NCI-H1694 treated with DMSO at 0.1 percent for 48 hours (cell line): ENCODE measurements at places on chromosomes 5 and 9.

- DNase-seq: no peak
These were observed 25.2 kb downstream of the RALGPS1 start for GRCh38 chr9:126939821-126940221.

- peak; percentile 21 for DNase-seq
These were observed 175.1 kb downstream of the CCDC192 start for GRCh38 chr5:127878174-127878750.

DNA sequence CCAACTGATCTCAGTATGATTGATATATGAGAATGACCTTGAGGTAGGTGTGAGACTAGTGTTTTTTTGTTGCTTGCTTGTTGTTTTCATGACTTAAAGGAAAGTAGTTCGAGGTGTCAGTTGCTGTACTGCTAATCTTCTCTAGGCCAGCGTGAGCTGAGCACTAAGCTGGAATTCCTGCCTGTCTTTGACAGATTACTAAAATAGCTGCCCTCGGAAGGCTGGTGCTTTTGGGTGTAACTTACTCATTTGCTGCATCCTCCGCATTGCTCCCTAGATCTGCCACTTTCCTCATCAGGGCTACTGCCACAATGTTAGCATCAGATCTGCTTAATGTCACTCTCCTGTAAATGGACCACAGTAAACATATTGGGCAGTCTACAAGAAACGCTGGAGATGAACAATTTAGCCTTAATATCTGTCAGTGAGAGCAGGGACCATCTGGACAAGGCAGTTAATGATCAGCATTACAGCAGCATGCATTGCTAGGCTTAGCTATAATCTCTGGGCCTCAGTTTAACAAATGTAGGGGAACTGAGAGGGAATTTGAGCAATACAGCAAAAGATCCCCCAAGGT is 106.6 kb upstream of the CDH6 start:
- DNase-seq: no peak

GRCh38 chr9:136754626-136755301 is 3.3 kb downstream of the LCN8 start:
- DNase-seq: no peak

- DNase-seq: no peak
These were observed 46.5 kb downstream of the RXRA start for GRCh38 chr9:134372581-134373267.

DNA sequence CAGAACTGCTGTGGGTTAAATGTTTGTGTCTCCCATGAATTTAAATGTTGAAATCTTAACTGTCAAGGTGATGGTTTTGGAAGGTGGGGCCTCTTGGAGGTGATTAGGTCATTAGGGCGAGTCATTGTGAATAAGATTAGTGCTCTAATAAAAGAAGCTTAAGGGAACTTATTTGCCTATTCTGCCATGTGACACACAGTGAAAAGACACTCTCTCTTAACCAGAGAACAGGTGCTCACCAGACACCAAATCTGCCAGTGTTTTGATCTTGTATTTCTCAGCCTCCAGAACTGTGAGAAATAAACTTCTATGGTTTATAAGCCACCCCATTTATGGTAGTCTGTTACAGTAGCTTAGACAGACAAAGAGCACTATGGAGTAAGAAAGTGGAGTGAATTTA is 117.9 kb upstream of the SV2C start:
- DNase-seq: no peak

GRCh38 chr5:179698935-179699615 is at the start of gene CANX:
CANX (plus strand) TSS chr5:179698967; CDS start chr5:179705682, 6,715 bp downstream.
- DNase-seq: no peak

DNA sequence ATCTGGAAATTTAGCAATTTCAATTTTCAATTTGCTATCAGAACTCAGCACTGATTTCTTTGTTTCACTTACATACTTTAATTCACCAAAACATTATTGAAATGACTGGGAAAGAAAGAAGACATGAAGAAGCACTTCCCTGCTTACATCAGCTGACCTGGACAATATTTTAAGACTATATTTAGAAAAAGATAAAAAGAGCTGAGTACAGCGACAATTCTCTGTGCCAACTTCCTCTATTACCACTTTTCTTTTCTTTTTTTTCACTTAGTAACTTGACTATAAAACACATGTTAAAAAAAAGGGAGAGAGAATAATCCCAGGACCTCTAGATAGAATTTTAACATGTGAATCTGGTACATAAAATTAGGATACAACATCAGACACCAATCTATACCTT is 35.6 kb downstream of the MEF2C start:
- no peak for DNase-seq

GRCh38 chr5:58505971-58506640 is 14.9 kb downstream of the GAPT start:
- DNase-seq: no peak

GRCh38 chr5:168895295-168896071 is 316.3 kb upstream of the PANK3 start:
- DNase-seq: no peak

GRCh38 chr5:28408651-28409050 is 1370.3 kb upstream of the CDH9 start:
- DNase-seq: no peak

DNA sequence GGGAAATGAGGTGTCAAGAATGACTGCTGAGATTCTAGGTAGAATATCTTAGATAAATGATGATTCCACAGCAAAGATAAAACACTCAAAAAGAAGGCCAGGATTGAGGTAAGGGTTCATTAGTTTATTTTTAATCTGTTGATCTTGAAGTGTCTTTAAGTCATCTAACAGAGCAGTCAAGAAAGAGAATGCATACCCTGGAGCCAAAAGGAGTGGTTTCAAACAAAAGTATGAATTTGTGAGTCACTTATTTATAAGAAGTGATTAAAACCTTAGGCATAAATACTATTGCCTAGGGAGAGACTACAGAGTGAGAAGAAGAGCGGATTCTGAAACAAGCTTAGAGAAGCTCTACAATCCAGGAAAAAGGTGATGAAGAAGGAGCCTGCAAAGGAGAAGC is 541.0 kb downstream of the DTWD2 start:
- no peak for DNase-seq

GRCh38 chr5:175718401-175719108 is 60.7 kb downstream of the HRH2 start:
- DNase-seq: peak; percentile 48

DNA sequence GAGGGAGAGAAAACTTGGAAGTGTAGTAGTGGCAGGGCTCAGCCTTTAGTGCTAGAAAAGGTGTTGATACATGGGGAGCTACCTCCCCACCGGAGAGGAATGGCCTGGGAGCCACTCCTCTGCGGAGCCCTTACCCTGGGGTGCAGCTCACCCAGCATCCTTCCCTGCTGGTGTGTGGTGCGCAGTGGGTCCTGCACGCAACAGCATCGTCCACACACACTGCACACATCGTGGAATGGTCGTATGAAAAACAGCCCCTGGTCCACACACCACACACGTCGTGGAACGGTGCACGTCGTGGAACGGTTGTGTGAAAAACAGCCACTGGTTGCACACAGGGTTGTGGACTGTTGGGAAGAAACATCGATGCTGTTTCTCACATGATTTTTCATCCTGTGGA is 16.1 kb upstream of the AHRR start:
- no peak for DNase-seq

DNA sequence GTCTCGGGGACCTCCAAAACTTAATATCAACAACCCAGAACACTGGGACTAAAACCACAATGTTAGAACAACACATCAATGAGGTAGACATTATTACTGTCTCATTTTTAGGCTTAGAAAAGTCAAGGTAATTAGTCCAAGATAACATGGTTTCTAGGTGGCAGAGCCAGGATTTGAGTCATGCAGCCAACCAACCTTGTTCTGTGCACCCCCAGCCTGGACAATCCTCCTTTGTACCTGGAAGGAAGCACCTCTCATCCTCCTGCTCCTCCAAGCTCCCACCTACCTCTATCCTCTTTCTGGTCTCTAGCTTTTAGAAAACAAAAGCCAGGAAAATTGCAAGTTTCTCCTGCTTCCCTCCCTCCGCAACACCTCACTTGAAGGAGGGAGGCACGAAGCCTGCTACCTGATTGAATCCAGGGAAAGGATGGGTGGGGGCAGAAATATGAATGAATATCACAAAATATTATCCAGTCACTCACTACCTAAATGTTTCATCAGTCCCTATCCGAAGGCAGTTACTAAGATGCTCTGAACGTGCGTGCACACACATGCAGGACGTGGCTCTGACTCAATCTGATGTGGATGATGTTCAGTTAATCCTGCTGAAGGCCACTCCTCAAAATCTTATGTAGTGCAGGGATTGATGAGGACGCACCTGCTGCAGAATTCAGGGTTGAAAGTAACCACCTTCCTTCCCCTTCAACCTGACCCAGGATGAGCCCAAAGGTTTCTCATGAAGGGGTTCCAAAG is 26.3 kb upstream of the TTC1 start:
- DNase-seq: no peak

DNA sequence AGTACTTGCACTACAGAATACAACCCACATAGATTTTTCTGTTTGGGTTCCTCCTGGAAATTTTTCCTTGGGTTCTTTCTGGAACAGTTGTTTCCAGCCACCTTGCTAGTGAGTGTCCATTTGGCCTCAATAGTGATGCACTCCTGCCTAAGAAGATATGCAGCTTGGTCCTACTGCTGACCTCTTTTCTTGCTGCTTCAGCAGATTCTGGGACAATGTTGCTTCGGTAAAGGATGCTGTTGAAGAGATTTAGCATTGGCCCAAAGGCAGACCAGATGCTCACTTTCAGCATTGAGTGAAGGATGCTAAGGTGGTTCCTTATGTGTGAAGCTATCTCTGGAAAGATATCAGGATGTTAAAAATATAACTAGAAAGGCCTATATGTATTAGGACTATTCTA is 86.2 kb upstream of the SMC5 start:
- DNase-seq: no peak

- no peak for DNase-seq
These were observed 29.8 kb upstream of the GGTA1 start for GRCh38 chr9:121529237-121529987.

DNA sequence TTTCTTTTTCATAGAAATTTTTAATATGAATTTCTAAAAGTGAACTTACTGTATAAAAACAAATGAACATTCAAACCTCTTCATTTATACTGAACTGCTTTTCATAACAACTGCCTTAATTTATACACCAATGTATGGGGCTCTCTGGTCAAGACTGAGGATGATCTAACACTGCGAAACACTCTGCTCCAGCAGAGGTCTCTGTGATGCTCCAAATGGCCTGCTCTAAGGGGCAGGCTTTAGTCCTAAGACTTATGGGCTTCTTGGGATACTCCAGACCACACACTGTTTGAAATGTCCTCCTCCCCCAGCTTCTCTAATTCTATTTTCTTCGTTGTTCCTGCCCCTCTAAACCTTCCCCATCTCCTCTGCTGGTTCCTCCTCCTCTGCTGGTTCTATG is 58.5 kb downstream of the LIFR start:
- DNase-seq: no peak

DNA sequence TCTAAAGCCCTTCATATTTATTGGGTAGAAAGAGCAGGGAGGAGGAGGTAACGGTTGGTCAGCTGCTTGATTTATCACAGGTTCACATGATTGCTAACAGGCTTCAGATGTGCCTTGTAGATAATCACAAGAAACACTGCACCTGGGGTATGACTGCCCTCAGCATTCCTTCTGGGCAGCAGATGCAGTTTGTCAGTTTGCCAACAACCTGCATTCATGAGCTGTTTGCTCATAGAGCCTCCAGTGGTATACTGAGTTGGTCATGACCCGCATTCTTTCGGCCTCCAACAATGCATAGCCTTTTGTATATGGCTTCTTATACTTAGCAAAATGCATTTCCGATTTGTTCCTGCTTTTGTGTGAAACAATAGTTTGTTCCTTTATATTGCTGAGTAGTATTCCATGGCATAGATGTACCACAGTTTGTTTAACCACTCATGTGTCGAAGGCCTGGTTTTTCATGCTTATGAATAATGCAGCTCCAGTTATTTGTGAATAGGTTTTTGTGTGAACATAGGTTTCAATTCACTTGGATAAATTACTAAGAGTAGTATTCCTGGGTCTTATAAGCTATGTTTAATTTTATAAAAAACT is 83.6 kb downstream of the ARHGEF28 start:
- DNase-seq: no peak

DNA sequence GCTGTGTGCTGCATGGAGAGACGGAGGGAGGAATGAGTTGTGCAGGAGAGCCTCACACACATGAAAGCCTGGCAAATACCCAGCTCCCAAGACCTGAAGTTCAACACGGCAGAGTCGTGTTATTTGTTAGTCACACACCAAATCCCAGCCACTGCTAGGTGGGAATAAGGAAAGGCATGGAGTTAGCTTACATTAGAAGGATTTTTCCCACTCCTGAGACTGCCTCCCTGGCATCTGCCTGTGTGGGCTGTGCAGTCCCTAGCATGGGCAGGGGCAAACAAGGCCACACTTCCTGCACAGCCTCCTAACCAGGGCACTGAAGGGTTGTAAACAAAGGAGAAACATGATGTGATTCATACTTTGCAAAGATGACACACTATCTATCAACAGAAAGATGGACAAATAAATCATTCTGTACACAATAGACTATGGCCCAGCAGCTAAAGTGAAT is 306.8 kb downstream of the SPOCK1 start:
- DNase-seq: no peak

DNA sequence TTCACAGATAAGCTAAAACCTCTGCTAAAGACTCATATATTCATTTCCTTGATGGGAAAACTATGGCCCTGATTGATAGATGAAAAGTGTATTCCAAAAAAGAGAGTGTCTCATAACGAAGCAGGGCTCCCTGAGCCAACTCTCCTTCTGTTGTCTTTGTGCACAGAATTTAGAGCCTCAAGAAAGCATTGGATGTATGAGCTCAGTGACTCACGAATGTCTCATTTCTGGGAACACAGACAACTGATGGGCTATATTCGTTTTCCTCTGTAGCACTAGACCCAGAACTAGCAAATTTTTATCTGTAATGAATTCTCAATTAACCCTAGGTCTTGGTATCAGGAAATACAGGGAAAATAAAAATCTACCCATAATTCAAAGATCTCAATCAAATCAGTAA is 88.4 kb downstream of the LMNB1 start:
- DNase-seq: no peak

DNA sequence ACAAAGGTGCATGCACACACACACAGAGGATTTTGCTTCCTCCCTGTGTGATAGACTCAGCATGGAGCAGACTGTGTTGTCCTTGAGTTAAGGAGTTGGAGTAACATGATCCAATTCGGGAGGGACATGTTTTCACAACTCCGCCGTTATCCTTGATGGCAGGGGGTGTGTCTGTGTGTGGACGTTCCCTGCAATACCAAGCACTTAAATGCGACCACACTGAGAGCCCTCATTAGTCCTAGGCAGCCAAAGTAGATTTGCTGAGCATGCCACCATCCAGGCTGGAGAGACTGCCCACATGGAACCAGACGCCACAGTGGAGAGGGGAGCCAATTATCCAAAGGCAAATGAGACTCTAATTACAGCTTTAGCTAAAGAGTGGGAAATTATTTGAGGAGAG is 140.1 kb downstream of the DOCK2 start:
- no peak for DNase-seq

DNA sequence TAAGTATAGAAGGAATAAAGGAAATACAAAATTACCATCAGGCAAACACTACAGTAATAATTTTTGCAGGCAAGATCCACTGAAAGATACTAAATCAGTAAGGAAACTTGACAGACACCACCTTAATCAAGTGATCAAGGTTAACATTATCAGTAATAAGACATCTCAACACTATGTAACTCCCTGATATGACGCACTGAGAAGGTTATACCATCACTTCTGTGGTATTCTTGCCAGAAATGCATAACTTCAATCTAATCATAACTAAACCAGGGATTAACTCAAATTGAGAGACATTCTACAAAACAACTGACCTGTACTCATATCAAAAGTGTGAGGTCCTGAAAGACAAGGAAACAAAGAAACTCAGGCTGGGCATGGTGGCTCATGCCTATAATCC is 52.5 kb upstream of the GABRP start:
- no peak for DNase-seq

GRCh38 chr5:158813275-158813674 is 286.4 kb downstream of the EBF1 start:
- no peak for DNase-seq
